Subcutaneous preadipocyte (primary cell): ENCODE measurements at places on chromosomes 12 and 14. TPM values are rescaled to one million over a fixed set of nuclear protein-coding genes. Genes with fewer than 3 reads are reported as not detected.

RNASE7 gene
- not detected in 2 replicates for total RNA-seq

KRT83 gene
- not detected in 2 replicates for total RNA-seq

RPGRIP1 gene
- not detected in 2 replicates for total RNA-seq

MIP gene
- not detected in 2 replicates for total RNA-seq

PPP1R1A gene
- total RNA-seq, result not detected in 2 replicates

LMNTD1 gene
- total RNA-seq, result 1.4 TPM in 1 of 2 replicates, not detected in the other

INHBE gene
- not detected in 2 replicates for total RNA-seq

KCNJ8 gene
- 0.59 and 2.2 TPM in 2 replicates for total RNA-seq

SLC6A13 gene
- total RNA-seq, result under 0.01 TPM in 1 of 2 replicates, not detected in the other

SRP54 gene
- 56.6 and 65.3 TPM in 2 replicates for total RNA-seq

PTHLH gene
- 0.73 and 1.6 TPM in 2 replicates for total RNA-seq

CCDC38 gene
- total RNA-seq, result not detected in 2 replicates

TMED10 gene
- total RNA-seq, result 213 and 218 TPM in 2 replicates

P2RX4 gene
- 10.3 and 10.6 TPM in 2 replicates for total RNA-seq

NINJ2 gene
- total RNA-seq, result 2.5 and 5.5 TPM in 2 replicates

SNAPC1 gene
- total RNA-seq, result 10.0 and 11.8 TPM in 2 replicates

C14orf180 gene
- total RNA-seq, result not detected in 2 replicates

RND1 gene
- under 0.01 TPM in 2 replicates for total RNA-seq

TAS2R31 gene
- total RNA-seq, result 4.8 and 6.8 TPM in 2 replicates

LRRC9 gene
- under 0.01 TPM in 1 of 2 replicates, not detected in the other for total RNA-seq

CATSPERB gene
- under 0.01 TPM in 1 of 2 replicates, not detected in the other for total RNA-seq

AGAP2 gene
- under 0.01 and 0.39 TPM in 2 replicates for total RNA-seq

CCDC60 gene
- total RNA-seq, result not detected in 2 replicates

CD163L1 gene
- total RNA-seq, result under 0.01 and 0.73 TPM in 2 replicates

DCTN2 gene
- 89.3 and 95.6 TPM in 2 replicates for total RNA-seq

CAPZA3 gene
- not detected in 2 replicates for total RNA-seq

BEGAIN gene
- 0.73 and 1.2 TPM in 2 replicates for total RNA-seq

TAS2R7 gene
- total RNA-seq, result not detected in 2 replicates

IL23A gene
- total RNA-seq, result 0.20 TPM in 1 of 2 replicates, not detected in the other

RPS26 gene
- 188 and 387 TPM in 2 replicates for total RNA-seq

RBP5 gene
- total RNA-seq, result not detected in 2 replicates

GPR135 gene
- 4.3 and 5.5 TPM in 2 replicates for total RNA-seq

ANO2 gene
- total RNA-seq, result not detected in 2 replicates

ATP23 gene
- 5.3 and 10.3 TPM in 2 replicates for total RNA-seq

AICDA gene
- not detected in 2 replicates for total RNA-seq

LBHD2 gene
- total RNA-seq, result not detected in 2 replicates

FBXO33 gene
- total RNA-seq, result 13.2 and 15.8 TPM in 2 replicates

SUPT16H gene
- 69.1 and 104 TPM in 2 replicates for total RNA-seq

PTPRB gene
- total RNA-seq, result under 0.01 TPM in 1 of 2 replicates, not detected in the other

GPR162 gene
- 0.73 and 1.2 TPM in 2 replicates for total RNA-seq

TAMALIN gene
- 2.3 and 4.8 TPM in 2 replicates for total RNA-seq

PTPRO gene
- total RNA-seq, result 0.20 and 0.37 TPM in 2 replicates

OR6C2 gene
- total RNA-seq, result not detected in 2 replicates

HOXC6 gene
- 2.9 and 3.7 TPM in 2 replicates for total RNA-seq

GCH1 gene
- 0.73 and 1.2 TPM in 2 replicates for total RNA-seq
